NCI-H2081 treated with DMSO at 0.1 percent for 48 hours (cell line): ENCODE measurements at places on chromosomes 12 and 14.

- no peak for DNase-seq
These were observed 6.2 kb upstream of the ELK3 start for GRCh38 chr12:96187956-96188355.

- DNase-seq = no peak
These were observed 66.7 kb downstream of the RESF1 start for GRCh38 chr12:32025906-32026305.

- DNase-seq = no peak
These were observed 120.7 kb downstream of the GPHN start for GRCh38 chr14:66628636-66629035.

DNA sequence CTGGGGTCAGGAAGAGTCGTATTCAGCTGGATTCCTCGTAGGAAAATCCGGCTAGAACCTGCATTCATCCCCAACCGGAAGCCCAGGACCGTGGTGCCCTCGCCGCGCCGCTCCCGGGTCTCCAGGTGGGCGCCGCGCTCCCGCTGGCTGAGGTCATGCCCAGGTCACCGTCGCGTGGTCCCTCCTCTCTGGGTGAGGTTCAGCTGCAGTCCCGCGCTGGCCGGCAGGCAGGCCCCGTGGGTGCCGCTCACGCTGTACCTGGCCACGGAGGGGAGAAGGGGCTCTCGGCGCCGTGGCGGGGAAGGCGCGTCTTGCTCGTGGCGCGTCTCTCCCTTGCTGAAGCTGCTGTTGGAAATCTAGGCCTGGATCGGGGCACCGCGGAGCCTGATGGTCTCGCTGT is 44.5 kb downstream of the LRTM2 start:
- DNase-seq = no peak

- no peak for DNase-seq
These were observed 235.6 kb downstream of the DACT1 start for GRCh38 chr14:58873228-58873953.

DNA sequence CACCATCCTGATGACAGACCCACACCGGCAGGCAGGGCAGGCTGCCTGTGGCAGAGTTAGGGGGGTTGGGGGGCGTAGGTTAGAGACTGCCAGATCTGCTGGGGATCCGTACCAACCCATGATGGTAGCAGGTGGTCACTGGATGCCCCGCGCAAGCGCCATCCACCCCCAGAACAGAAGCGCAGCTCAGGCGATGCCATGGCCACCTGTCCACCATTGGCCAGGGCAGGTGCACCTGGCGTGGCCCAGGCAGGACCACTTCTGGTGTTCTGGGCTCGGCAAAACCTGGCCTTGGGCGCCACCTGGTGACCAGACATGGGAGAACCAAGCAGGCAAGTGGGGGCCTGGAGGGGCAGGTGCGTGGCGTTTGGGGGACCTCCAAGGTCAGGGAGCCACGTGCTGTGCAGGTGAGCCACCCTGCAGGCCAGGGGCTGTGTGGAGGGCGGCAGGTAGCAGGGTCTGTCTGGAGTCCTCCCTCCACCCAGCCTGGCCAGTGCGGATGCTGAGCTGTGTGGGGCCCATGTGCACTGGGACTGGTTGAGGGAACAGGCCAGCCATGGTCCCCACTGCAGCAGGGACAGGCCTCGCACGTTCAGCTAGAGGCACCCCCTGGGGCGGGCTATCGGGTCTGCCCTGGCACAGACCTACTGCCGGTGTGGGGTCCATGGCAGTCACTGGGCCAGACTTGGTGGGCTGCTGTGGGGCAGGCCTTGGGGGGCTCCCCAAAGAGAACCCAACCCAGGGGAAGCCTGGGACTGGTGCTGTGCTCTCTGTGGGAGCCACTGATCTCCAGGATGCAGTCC is 15.6 kb downstream of the BAG5 start:
- peak; percentile 39 for DNase-seq
